ENCODE measurements at places on chromosomes 2 and 18.

DNA sequence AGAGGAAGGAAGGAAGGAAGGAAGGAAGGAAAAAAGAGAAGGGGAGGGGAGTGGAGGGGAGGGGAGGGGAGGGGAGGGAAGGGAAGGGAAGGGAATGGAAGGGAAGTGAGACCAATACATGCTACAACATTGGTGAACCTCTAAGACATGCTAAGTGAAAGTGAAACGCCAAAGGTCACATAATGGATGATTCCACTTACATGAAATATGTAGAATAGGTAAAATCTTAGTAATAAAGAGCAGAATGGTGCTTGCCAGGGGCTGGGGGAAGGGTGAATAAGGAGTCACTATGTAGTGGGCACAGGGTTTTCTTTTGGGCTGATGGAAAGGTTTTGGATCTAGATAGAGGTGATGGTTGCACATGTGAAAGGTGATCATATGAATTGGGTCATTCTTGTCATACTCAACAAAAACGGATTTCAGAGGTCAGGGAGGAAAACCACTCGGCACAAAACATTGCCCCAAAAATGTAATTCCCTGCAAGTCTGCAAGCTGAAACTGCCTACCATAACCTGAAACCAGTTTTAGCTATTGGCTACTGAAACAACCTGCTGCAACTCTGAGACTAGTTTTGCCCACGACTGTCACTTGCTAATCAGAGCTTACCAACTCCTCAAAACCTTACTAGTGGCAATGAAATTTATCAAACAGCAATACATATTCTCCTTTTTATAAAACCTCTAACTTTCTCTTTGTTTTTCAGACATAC, 59.2 kb downstream of the CCDC141 start:
- no peak for DNase-seq

- DNase-seq, result no peak
Observed at GRCh38 chr18:45044787-45045186, 364.1 kb downstream of the SETBP1 start.

DNA sequence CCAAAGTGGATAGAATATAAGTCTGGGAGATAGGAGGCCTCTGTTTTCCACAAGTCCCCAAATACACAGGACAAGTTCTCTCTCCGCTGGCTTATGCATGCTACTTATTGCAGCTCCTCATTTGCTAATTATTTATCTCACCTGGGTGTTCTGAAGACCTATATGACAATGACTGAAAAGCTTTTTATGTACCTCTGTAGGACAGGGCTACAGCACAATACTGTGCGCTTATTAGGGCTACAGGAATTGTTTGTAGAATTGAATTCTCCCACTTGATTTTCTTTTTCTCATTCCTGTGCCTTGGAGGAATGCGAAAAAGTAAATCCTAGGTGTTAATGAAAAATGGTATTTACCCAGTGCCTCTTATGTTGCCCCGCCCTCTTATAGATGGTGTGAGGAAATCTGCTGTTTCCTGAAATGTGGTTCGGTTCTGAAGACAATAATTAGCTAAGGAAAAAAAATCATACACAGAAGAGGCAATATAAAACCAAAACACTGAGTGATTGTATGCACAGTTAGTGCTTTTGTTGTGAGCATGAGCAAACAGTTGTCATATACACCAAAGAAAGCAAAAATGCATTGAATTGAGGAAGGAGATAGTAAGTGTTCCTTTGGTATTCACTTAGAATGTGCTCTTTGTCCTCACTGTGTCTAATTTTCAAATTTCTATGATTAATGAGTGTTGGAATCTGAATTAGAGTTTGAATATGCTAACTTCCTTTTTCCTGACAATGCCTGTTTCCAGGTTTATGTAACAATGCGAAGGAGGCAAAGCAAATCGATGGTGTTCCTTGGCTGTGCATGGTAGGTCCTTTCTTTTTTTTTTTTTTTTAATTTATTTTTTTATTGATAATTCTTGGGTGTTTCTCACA, 78.7 kb upstream of the PNPT1 start:
- no peak for DNase-seq

DNA sequence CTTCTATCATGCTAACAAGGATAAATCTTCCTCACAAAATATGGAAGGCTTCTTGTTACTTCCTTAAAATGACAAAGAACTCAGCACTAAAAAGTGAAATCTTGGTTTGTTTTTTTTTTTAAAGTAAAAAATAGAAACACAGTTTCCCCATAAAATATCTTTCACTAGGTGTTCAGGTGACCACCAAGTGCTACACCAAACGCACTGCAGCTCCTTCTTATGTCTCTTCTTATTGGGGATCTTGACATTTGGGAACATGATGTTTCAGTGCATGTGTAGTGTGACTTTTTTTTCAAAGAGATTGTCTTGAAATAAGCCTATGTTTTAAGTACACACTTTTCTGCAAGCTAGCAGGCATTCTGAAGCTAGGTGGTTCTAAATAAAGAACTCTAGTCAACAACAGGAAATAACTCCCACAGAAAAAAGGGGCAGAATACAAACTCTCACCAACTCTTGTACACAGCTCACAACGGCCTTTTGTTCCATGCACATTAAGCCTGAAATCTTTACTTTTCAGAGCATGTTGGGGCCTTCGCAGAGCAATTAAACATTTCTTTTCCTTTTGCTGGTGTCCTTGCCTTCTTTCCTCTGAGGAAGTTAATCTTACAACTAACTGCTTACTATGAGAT, 13.2 kb upstream of the SERTAD2 start:
- no peak for DNase-seq

DNA sequence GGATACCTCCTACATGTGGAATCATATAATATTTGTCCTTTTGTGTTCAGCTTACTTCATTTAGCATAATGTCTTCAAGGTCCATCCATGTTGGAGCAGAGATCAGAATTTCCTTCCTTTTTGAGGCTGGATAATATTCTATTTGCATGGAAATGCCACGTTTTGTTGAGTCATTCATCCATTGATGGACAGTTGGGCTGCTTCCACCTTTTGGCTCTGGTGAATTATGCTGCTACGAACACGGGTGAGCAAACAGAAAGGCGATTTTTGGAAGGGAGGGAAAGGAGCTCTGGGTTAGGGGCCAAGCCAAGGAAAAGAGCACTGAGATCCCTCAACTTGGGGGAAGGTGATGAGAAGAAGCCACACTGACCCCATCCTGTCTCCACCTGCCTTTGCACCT, 260.5 kb downstream of the TNS1 start:
- DNase-seq, result no peak

DNA sequence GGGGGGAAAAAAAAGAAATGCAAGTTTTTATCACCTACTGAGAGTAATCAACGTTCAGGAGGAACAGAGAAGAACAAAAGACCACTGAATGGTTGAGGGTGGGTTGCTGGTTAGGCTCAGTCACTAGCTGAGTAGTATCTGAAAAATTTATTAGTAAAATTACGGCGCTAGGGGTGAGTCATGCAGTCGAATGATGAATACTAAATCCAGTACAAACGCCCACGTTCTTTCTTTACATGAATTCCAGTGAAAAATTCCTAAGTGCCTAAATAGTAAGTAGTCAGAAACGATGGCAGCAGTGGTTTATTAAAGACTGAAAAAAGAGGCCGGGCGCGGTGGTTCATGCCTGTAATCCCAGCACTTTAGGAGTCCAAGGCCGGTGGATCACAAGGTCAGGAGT, 52.0 kb downstream of the TEKT4 start:
- no peak for DNase-seq

DNA sequence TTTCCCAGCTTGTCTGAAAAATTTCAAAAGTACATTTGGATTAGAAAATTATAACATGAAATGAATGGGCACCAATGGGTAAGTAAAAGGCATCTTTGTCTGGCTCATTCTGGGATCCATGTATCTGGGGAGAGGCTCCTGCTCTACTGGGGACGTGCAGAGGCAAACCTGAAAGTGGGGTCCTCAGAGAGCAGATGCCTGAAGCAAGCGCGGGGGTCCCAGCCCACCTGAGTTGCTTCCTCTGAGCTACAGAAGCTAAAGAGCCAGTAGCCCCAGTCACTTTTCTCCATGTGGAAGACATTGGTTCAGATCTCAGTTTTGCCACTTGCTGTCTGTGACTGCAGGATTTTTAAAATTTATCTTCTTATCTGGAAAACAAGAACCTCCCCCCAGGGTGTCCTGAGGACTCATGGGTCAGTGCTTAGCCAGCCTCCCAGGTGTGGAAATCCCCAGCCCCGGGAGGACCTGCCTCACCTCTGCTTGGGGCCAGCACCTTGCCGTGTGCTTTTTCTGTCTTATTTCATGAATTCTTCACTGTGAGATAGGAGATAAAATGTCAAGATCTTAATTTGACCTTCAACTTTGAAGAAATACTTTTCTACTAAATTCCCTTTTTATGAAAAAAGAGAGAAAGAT, 25.1 kb upstream of the ODC1 start:
- no peak for DNase-seq

DNA sequence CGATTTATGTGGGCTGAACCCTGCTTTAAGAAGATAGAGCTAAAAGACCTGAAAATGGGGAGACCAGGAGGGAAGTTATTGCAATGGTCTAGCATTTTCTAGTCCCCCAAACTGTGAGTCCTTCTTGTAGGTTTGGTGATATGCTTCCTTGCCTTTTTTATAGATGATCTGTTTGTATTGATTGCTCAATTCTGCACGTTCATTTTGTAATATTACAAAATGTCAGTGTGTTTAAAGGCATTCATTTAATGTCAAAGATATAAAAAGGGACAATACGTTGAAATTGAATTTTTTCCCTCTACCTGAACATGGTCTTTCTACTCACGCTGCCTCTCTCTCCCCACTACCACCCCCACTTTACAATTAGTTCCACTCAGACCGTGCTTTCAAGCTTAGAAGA, 5.6 kb upstream of the FIGN start:
- DNase-seq, result no peak

DNA sequence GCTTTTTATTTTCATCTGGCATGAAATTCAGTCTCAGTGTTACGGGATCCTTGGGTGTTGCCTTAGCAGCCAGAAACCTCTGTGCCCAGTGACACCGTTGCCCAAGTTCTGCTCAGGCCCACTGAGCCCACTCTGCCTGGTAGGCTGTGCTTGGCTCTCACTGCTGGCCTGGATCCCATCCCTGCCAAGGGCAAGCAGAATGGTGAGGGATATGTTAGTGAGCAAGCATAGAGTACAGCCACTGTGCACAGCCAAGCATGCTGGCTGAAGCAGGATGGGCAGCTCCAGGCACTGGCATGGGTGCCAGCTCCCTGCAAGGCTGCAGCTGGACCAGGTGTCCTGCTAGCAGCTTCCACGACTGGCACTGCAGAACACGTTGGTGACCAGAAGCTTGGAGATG, 194.7 kb upstream of the TFPI start:
- DNase-seq, result no peak
